ENCODE measurements at places on chromosomes 13 and 19. TPM values are rescaled to one million over a fixed set of nuclear protein-coding genes. Genes with fewer than 3 reads are reported as not detected.

PALM3 gene
- 2.3 TPM for total RNA-seq

UPK1A gene
- total RNA-seq, result not detected

MEIOSIN gene
- total RNA-seq, result not detected

ZNF429 gene
- 0.66 TPM for total RNA-seq

SLC25A41 gene
- not detected for total RNA-seq

PRR36 gene
- total RNA-seq, result 2.4 TPM

MBD3L2 gene
- total RNA-seq, result not detected

NACC1 gene
- 266 TPM for total RNA-seq

RDH13 gene
- total RNA-seq, result 80.4 TPM

C19orf67 gene
- total RNA-seq, result not detected

DENND1C gene
- total RNA-seq, result not detected

KIR2DL1 gene
- not detected for total RNA-seq
